Stimulated activated CD4-positive, alpha-beta T cell treated with anti-CD3 and anti-CD28 coated beads, Interleukin-4, amount 100 ng/mL, for 4 hours (primary cell): ENCODE measurements at places on chromosomes 1 and 21.

DNA sequence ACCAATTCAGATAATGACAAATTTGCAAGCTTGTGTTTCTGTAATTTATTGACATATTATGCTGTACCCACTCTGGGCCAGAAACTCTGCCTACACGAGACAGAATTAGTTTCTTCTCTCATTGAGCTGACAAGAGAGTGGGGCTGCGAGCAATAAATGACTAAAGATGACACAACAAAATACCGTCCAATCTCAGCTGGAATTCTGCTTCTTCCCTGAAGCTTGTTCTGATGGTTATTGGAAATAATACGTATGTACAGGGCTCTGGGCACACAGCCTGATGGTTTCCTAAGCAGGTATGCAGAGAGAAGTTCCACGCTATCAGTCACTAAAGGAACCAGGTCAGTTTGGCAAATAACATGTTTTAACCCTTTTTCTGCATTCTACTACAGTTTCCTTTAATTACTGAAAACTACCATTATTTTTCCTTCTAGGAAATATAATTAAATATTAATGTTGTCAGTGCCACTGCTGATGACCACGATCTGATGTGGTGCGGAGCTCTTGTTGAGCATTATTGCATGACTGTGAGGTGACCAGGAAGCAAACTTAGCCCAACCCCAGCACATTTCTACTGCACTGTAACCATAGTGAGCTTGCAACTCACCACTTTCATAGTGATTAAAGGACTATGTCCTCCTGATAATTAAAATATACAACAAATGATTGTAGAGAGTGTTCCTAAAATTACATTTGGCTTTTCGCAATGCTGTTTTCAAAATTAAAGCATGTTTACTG lies 221.4 kb upstream of the L1TD1 start:
- DNase-seq = no peak

DNA sequence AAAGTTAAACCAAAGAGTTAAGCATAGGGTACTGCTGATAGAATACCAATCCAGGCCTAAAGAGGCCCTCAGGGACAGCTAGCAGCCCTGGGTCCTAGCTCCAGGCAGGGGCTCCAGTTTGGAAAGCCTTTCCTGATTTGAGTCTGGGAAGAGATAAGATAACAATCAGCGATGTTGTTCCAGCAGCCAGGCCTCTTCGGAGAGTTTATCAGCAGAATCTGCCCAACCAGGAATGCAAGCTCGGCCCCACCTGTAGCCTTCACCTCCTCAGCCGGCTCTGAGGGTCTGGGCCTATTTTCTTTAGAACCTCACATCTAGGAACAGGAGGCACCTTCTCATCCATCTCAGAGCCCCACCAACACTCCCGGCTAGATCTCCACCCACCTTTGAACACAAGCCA lies 42.6 kb downstream of the PLEKHA6 start:
- no peak for DNase-seq

GRCh38 chr1:25713961-25714360 lies 86.0 kb upstream of the SELENON start:
- no peak for DNase-seq

DNA sequence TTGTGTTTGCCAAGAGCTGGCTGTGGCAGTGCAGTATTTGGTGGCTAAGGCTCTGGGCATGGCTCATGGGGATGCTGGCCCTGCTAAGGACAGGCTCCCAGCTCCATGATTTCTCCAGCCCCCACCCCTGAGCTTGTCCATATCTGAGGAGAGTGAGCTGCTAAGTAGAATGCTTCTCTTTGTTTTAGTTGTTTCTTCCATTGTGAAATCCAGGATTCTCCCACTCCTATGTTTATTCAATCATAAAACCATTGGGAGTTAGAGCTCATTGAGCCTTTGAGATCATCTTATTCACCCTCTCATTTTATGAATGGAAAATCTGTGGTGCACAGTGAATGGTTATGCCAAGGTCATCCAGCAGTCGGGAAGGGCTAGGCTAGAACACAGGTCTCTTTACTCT lies 188.8 kb downstream of the TNR start:
- no peak for DNase-seq

DNA sequence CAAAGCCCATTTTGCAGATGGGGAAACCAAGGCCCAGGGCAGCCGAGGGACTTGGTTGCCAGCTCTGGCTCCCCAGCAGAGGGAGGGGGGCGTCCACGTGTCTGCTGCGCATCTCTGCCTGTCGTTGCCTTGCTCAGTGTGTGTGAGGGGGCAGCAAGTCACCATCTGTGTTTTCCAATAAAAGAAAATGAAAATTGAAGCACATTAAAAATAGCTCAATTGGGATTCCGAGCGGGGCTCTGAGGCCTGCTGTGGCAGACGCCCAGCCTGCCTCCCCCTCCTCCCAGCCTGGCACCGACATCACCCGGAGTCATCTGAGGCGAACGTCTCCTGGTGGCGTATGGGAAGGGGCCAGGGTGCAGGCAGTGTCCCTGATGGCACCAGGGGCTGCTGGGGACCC lies 51.2 kb downstream of the EPHB2 start:
- no peak for DNase-seq

GRCh38 chr1:59237900-59238299 lies 59.0 kb upstream of the FGGY start:
- no peak for DNase-seq

- DNase-seq = no peak
Measured at GRCh38 chr1:201912832-201913231, 24.1 kb downstream of the SHISA4 start.

- no peak for DNase-seq
Measured at GRCh38 chr1:924656-925560, 1.2 kb downstream of the SAMD11 start.

DNA sequence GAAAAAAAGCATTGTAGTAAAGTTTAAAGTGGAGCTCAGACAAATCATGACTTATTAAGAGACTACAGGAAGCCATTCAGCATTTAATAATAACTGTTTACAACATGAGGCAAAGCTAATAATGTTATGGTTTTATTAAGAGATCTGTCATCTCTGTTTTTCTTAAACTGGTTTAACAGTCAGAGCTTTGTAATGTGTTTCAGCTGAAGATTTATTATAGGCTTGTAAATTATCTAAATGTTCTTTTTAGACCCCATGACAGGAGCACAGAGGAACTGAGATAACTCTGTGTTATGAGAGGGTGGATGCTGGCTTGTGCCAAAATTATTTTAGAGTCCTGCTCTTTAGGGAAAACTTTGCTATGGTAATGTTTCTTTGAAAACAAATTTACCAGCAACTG lies 38.0 kb upstream of the RWDD3 start:
- no peak for DNase-seq

DNA sequence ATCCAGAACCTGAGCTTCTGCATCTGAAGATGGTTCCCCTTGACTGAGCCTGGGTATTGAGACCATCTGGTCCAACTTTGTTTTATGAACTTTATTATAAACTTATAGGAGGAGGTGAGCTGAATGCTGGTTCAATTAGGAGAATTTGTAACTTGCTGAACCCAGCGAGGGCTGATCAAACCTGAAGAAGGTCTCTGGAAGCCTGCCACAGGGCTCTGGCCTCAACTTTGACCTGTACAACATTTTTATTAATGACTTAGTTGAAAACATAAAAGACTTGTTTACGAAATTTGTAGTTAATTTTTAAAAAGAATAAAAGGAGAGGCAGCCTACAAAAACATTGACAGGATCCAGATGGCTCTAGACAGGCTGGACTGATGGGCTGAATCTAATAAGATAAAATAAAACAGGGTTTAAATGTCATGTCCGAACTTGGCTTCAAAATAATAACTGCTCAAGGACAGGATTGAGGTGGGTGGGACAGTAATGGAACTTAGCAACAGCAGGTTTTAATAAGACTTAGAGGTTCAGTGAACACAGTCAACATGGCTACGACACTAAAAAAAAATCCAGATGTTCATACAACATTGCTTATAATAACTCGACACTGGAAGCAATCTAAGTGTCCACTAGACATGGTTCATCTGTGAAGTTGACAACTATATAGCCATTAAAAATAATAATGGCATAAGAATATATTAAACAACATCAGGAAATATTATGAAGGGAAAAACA lies 53.4 kb upstream of the GJB5 start:
- no peak for DNase-seq

DNA sequence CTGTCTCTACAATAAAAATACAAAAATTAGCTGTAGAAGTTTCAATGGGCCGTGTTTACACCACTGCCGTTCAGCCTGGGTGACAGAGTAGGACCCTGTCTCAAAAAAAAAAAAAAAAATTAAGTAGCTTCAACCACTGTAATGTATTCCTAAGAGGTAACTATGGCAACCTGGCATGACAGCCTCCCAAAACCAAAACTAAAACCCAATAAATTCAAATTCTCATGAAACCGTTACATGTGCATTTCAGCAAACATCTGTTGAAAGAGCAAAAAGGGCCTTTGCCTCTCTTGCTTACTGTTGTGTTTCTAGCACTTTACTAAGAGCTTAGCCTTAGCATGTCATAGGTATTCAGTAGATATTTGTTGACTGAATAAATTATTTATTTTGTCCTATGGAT lies 33.5 kb downstream of the ODR4 start:
- no peak for DNase-seq

DNA sequence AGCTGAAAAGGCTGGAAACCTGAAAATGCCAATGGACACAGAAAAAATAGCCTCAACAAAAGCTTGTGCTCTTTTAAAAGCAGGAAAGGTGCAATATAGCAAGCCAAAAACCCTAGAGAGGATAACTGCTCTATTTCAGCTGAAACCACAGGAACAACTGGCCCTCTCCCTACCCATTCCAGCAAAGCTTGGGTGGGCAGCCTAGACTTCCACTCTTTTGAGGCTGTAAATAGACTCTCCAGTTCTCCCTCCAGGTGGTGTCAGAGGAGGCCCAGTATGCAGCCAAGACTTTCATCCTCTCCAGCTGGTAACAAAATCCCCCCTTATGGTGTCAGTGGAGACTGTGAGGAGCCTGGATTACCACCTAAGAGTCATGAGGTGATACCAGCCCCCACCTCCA lies 206.9 kb upstream of the PLD5 start:
- DNase-seq = no peak

DNA sequence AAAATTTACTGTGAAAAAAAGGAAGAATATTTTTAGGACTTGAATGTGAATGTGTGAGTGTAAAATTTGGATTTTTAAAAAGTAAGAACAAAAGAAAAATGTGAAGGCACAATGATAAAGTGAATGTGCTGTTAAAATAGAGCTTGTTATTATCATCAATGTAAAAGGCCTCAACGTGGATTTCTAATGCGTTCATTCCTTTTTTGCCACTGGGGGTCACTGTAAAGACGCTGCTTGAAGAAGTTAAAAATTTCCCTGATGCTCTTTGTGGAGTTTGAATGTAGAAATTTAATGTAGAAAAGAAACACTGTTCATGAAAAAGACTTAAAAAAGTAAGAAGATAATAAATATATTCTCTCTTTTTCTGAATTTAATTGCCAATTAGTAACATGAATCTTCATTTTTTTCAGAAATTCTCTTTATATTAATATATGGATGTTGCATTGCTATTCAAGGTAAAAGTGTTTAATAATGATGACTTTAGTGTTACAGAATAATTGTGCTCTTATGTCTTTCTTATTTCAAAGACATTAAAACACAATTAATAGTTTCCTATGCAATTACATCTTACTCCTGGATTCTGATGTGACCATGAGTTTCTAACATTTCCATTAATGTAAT lies 161.5 kb downstream of the DNM3 start:
- DNase-seq = no peak

DNA sequence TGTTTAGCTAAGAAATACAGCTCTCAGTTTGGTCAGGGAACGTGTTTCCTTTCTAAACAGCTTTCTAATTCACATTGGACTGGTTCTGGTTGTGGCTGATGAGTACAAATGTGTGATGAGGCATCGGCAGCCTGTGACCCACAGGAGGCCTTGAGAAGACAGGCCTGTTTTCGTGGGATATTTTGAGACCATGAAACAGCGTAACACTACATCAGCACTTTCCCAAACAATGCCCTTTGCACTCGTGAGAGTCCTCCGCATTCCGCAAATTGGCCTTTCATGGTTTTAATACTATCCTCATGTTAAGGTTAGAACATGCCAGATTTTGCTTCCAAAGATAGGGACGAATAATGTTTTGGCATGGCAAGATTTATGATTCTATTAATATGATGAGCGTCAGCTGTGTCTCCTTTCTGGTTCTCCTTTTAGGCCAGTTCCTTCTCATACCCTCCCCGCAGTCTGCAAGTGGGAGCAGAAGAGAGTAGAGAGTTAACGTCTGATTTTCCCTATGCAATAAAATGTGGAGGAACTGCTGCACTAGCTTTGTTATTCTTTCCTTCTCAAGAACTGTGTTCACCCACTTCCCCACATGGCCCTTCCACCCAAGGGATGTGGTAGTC lies 84.3 kb upstream of the L1TD1 start:
- DNase-seq = no peak
